ENCODE measurements at places on chromosomes 12 and 14.

- no peak for DNase-seq
Observed at GRCh38 chr14:93984987-93985410, 8.6 kb upstream of the ASB2 start.

DNA sequence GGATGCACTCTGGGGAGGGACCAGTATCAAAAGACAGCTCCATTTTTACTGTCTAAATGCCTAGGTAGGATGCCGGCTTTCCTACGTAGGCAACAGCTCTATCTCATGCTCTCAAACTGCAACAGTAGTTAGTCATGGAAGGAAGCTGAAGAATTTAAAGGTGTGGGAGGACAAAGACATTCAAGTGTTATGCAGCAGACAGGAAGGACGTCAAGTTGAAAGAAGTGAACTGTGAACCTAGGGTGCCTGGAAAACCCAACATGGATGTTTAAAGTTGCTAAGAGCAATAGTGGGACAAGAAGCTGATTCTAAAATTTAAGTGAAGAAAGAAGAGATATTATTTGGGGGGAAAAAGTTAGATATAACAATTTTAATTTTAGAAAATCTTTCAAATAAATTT is 5.9 kb downstream of the SEC23A start:
- no peak for DNase-seq

DNA sequence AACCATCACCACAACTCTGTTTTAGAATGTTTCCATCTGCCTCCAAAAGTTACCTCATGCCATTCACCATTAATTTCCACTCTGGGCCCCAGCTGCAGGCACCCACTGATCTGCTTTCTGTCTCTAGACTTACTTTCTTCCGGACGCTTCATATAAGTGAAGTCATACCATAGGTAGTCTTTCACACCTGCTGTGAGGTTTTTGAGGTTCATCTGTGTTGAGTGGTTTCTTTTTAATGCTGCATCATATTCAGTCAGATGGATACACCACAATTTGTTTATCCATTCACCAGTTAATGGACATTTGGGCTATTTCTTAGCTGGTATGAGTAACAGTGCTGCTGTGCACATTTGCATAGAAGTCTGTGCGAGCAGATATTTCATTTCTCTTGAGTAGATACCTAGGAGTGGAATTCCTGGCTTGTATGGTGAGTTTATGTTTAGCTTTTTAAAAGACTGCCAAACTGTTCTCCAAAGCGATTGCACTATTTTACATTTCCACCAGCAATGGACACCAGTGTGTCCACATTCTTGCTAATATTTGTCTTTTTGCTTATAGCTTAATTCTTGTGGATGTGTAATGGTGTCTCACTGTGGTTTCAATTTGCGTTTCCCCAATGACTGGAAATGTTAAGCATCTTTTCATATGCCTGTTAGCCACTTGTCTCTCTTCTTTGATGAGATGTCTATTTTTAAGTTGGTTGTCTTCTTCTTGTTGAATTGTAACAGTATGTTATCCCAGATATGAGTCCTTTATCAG is 48.3 kb downstream of the ZFYVE21 start:
- DNase-seq = no peak

GRCh38 chr12:75568393-75568792 is 57.0 kb upstream of the KRR1 start:
- DNase-seq = no peak

Data from activated naive CD4-positive, alpha-beta T cell (primary cell).